Fibroblast of lung (primary cell): ENCODE measurements at places on chromosomes 1 and 21.
A peak's percentile ranks its signal among the peaks of the same experiment; 100 is the strongest.

GRCh38 chr21:34818662-34819158 is 149.9 kb downstream of the CLIC6 start:
- DNase-seq: peak; percentile 76

GRCh38 chr1:226523646-226524406 is 24.7 kb upstream of the STUM start:
- no peak for DNase-seq

DNA sequence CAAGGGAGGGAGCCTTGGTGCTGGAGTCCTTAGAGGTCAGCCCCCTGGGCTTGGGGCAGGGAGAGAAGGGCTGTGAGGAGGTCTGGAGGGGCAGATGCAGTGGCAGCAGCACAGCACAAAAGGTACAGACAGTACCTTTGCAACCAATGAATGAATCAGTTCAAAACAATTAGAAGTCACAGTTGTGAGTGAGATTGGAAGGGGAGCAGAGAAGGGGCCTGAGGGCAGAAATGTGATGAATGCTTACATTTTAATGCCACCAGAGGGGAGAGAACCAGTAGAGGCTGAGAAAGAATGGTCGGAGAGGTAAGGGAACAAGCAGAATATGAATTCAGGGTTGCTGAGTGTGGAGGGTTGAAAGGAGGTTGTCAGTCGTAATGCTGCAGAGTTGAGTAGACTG is 24.2 kb downstream of the CAMTA1 start:
- no peak for DNase-seq

GRCh38 chr1:18716112-18716784 is 85.6 kb downstream of the PAX7 start:
- no peak for DNase-seq

- no peak for DNase-seq
These were observed 37.6 kb downstream of the KRTAP10-1 start for GRCh38 chr21:44502171-44502958.

- no peak for DNase-seq
These were observed 102.5 kb downstream of the BCAR3 start for GRCh38 chr1:93578911-93579825.

GRCh38 chr1:86758570-86758969 is 54.2 kb downstream of the SH3GLB1 start:
- no peak for DNase-seq

- DNase-seq: no peak
These were observed 371.8 kb downstream of the NPHP4 start for GRCh38 chr1:5620418-5620817.

GRCh38 chr1:17671314-17671705 is 83.8 kb upstream of the ACTL8 start:
- DNase-seq: no peak

DNA sequence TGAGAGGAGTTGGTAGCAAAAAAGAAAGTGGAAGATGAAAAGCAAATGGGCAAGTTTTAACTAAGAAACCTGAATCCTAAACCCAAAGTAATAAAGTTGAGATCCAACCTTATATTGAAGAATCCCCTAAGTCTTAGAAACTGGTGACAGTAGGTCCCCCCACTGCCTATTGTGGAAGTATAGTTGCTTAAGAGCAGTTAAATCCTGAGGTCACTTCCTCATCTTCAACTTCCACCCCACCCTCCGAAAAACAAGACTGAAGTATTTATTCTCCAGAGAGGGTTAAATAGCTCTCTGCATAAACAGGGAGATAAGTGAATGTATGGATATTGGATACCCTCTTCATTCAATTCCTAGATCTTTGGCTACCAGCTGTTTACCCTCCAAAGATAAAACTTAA is 3.3 kb upstream of the DSTYK start:
- DNase-seq: no peak

DNA sequence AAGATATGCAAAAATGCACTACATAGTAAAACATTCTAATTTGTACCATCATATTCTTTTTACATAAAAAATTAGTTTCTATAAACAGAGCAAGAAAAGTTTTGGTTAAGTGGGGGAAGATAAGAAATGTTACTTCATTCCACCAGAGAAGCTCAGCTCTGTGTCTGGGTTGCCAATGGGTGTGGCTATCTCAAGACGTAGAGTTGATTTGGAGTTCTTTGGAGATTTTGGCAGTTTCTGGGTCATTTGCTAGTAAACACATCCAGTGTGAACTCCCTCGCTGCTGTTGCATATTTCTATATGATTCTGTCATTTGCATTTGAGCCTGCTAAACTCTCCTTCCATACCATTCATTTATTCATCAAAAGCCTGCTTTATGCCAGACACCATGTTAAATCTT is 7.2 kb downstream of the RGL1 start:
- DNase-seq: no peak
